Gastroesophageal sphincter (tissue), 4 donors: ENCODE measurements at places on chromosomes 6 and 20.

- no peak for ATAC-seq
These were observed 112.2 kb downstream of the TASP1 start for GRCh38 chr20:13526551-13526950.

GRCh38 chr6:70280400-70280853 is 22.5 kb downstream of the COL9A1 start:
- ATAC-seq, result no peak

DNA sequence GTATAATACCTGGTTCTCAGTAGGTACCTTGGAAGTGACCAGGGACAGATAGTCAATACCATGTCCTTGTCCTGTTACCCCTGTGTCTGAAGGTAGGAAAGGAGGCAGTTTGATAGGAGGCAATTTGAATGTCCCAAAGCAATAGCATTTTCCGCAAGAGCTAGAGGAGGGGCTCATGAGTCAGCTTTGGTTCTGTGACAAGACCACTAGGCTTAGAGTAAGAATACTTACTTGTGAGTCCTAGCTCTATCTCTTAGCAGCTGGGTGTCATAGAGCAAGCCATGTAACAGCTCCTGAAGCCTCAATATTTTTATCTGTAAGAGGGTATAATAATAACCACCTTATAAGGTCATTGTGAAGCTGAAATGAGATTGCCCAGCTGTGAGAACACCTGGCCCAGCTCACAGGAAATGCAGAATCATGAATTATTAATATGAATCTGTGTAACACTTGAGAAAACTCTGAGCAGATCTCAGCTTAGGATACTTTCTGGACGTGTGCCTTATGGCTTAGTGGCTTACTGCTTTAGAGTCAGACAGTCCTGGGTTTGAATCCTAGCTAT is 58.6 kb downstream of the DAAM2 start:
- no peak for ATAC-seq

DNA sequence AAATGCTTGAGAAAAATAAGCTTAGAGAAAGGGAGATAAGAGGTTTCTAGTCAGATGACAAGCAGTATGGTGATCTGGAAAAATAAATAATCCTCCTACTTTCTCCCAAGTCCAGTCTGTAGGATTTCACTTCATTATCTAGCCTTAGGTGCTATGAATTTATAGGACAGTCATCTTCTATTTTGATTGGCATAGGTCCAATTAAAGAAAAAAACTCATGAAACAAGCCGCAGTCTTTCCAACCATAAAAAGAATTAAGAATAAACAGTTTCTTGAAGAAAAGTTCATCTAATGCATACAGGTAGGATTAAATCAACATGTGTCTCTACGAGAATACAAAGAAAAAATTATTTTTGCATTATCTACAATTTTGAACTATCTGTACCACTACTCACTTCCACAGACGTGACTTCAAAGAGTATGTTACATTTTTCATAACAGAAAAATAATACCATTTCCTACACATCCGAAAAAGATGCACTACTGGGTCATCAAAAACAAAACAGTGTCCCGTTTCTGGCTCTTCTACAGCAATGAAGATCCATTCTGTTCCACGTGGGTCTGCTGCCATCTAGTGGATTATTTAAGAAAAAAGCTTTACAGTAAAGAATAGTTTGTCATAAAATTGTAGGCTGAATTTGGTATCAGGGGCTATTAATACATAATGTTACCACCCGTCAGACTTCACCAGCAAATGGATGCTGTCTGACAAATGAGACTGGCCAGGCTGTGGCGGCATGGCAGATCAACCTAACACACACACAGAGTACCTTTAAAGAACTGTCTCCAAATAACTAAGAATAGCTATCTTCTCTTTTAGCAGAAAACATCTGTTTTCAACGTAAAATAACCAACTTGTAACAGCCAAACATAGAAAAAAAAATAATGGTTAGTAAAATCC is 28.9 kb downstream of the STX7 start:
- ATAC-seq, result peak; percentile 58

DNA sequence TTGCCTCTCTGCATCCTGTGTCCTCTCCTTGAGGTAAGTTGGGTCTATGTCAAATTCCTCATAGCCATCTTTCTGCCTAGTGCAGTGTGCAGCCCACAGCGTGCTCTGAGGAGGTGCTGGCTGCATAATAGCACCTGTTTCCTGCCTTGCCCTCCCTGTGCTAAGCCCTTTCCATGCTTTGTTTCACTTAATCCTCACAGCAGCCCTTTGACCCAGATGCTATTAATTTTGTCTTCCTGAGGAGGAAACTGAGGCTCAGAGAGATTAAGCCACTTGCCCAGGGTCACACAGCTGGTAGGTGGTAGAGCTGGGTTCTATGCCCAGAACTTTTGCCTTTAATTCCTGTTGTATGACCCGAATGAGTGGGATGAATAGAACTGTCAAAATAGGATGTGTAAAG is 13.5 kb downstream of the FAM83D start:
- no peak for ATAC-seq

DNA sequence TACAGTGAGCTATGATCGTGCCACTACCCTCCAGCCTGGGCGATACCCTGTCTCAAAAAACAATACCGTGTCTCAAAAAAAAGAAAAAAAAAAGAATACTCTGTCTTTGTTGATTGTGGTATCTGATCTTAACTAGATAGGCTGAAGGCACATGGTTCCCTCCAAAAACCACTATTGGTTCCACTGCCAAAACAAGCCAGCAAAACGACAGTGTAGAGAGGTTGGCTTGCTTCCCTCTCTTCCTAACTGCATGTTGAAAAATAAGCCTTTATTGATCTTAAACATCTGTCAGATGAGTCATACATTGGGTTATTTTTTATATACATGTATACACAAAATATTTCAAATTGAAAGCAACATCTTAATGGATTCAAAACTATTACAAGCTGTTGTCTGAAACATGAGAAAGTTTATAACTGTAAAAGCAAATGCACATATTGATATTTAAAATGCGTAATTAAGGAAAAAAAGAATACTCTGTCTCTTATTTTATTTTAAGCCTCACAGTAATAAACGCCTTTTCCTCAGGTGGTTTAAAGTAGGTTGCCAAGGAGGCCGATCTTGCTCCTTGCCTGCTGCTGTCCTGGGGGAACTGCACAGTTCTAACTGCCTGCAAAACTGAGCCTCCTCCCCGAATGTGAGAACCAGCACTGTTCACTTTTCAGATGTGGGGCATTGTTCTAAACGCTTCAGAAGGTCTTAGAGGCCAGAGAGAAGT is 7.0 kb upstream of the NINL start:
- no peak for ATAC-seq

DNA sequence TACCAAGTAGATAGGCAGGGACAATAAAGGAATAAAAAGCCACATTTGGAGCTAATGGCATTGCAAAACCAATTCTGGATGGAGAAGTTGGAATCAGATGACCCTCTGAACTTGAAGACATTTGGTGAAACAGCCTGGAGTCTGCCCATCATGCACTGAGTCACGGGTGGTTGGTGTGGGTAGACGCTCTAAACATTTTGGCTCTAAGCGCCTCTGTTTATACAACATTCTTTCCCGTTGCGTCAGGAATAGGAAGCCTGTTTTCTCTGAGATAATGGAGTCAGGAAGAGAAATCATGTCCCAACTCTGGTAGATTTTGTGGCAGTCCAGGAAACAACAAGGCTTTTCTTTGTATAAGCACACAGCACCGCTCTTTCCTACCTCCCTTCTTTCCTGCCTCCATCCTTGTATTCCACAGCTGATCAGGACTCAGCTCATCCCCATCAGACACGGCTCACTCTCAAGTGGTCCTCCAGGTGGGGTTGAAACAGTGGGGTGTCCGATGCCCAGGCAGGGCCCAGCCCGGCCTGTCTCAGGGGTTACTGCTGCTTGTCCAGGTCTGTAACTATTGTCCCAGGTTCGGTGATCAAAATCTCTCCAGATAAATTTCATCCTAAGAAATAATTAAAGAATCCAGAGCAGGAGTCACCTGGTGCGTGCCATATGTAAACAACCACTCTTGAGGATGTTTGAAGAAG is 12.1 kb upstream of the RAMACL start:
- peak; percentile 84 for ATAC-seq

GRCh38 chr6:120129228-120129627 is 779.7 kb upstream of the MAN1A1 start:
- no peak for ATAC-seq

DNA sequence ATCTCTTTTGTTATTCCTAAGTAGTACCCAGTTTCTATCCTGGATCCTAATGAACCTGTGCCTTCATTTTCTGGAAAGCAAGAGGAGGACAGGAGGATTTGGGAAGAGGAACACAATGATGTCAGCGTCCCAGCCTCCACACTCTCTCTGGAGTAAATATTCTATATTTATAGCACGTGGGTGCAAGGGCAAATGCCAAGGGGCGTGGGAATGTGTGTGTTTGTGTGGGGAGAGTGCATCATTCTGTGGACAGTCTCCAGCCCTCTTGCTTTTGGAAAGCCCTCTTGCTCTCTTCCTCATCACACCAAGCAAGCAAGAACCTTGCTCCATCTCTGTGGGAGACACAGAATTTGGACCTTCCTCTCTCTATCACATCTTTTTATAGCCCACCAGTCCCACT is 103.2 kb upstream of the EMILIN3 start:
- ATAC-seq, result no peak

DNA sequence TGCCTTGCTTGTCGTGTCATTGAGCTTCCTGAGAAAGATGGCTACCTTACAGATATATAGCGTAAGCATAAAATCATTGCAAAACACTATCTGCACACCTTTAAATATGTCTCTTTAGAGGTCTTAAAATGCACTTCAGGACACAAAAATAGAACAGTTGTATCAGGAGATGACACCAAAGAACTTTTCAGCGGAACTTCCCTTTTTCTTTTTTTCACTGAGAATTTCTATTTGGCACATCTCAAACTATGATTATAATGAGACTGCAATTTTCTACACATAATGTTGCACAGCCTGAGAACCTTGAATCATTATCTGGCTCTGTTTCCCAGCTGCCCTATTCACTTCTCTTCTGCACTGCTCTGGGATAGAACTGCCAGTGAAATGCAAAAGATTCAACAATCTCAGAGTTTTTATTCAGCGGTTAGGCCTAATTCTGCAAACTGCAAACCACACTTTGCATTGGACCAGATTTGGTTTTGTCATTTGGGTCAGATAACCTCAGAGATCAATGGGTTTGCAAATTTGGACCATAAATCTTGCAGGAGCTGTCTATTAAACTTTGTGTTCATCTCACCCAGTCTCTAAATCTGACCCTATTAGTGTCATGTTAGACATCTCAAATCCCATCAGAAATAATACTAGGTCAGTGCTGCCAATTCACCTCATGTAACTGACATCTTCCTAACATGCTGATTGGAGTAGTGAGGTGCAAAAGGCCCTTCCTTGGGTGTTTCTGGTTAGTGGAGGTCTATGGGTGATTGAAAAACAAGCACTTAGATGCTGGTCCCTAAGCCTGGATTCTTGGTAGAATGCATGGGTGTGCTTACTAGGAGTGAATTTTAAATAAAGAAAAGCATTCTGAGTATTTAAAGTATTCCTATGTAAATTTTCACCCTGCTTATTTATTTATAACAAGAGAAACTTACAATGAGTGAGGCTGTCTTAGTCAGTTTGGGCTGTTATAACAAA is 382.7 kb downstream of the UTRN start:
- no peak for ATAC-seq
